ENCODE measurements at places on chromosomes 2 and 18.
A peak's percentile ranks its signal among the peaks of the same experiment; 100 is the strongest.

GRCh38 chr18:27793013-27793785 lies 383.7 kb downstream of the CDH2 start:
- DNase-seq, result no peak

DNA sequence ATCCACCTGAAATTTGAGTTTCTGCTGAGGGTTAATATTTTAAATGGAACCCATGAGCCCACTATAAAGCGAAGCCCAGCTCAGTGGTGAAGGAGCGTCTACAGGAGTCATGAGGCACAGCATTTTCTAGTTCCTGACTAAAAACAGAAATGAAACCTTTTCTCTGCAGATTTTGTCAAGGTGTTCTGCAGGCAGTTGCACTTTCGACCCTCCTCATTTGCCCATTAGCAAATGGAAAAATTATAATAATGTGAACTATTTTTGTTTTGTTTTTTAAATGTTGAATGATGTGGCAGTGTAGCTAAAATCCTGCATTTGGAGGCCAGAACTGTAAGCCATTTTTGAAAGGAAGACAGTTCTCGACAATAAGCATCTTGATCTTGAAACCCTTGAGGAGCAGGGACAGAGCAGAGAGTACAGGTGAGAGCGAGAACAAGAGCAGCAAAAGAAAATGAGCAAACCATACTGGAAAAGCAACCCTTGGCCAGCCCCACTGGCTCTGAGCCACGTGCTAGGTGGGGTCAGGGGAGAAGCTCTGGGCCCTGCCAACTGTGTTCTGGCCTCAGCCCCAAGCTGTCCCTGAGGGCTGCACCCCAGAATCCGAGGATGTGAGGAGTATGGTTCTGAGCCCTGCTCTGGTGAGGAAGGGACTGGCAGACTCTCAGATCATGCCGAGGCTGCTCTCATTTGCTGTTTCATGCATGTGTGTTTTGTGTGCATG lies 26.4 kb upstream of the COPS8 start:
- DNase-seq, result no peak

- no peak for DNase-seq
Observed at GRCh38 chr2:237591141-237591881, 777 bp upstream of the RAB17 start.

GRCh38 chr2:127254386-127254981 lies 34.4 kb upstream of the CYP27C1 start:
- no peak for DNase-seq

- no peak for DNase-seq
Observed at GRCh38 chr2:19287324-19287723, 71.1 kb downstream of the OSR1 start.

- no peak for DNase-seq
Observed at GRCh38 chr18:36809590-36810381, 19.0 kb downstream of the TPGS2 start.

- DNase-seq, result no peak
Observed at GRCh38 chr18:43442571-43442970, 165.3 kb upstream of the SYT4 start.

DNA sequence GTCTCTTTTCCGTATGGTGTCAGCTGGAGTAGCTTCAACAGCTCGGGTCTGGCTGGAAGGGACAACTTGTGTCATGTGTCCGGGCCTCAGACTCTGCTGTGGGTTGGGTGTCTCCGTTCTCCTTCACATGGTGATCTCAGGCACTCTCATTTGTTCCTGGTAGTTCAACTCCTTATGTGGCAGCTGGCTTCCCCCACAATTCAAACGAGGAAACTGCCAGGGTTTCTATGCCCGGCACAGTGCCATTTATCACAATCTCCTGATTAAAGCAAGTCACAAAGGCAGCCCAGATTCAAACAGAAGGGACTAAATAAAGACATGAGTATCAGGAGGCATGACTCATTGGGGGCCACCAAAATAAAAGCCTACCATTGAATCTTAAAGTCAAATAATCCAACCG lies 22.7 kb downstream of the MRO start:
- no peak for DNase-seq

GRCh38 chr18:24669015-24669414 lies 208.6 kb downstream of the HRH4 start:
- no peak for DNase-seq

DNA sequence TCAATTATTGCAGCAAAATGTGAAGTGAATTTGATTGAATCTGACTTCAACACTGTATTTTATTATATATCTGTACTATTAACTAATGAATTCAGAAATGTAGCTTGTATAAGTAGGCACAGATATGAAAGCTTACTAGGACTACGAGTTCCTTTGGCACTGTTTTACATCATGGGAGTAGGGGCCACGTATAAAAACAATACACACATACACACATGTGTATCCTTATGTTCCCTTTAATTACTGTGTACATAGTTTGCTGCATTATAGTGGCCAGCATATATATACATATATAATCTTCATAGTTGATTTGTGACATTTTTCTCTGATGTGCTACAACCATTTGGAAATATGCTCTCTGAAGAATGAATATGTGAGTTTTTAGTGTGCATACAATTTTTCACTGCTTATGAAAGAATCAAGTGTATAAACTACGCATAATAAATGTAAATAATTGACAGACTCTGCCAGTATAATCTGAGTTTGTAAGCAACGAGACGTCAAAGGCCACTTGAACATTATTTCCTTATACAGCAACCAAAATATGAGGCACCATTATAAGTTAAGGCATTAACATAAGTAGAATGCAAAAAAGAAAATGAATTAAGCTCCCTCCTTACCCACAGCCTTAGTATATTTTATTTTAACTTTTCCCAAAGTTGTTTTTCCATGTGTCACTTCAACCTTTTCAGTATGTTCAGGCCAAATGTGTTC lies 98.1 kb upstream of the GALNT5 start:
- DNase-seq, result no peak

- no peak for DNase-seq
Observed at GRCh38 chr2:20521682-20522189, 74.9 kb downstream of the RHOB start.

DNA sequence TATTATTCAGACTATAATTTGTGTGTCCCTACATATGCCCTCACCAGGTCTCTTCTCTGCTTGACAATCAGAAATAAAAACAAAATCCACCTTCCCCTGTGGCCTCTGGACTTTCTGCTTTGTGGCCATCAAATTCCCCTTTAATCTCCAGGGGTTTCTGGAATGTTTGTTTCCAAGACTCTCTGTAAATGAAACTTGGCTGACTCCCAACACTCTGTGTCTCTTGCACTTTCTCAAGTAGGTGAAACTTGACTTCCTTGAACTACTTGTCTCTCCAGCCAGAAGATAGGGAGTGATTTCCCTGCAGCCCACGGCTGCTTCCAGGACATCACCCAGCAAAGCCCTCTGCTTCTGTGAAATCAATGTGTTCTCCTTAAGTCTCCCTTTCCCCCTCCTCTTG lies 54.1 kb upstream of the AQP4 start:
- DNase-seq, result no peak

DNA sequence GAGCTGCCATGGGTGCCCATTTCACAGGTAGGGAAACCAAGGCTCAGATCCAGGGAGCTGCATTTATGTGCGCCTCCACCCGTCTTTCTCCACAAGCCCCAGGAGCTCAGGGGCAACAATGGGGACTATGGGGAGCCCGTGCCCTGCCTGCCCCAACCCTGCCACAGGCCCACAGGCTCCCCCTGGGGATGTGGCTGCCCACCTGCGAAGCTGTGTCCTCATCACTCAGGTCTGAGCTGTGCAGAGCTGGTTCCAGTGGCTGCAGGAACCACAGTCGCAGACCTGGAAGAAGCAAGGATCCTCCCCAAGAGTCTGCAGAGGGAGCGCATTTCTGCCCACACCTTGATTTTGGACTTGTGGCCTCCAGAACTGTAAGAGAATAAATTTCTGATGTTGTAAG lies 9.8 kb downstream of the TEKT4 start:
- no peak for DNase-seq

DNA sequence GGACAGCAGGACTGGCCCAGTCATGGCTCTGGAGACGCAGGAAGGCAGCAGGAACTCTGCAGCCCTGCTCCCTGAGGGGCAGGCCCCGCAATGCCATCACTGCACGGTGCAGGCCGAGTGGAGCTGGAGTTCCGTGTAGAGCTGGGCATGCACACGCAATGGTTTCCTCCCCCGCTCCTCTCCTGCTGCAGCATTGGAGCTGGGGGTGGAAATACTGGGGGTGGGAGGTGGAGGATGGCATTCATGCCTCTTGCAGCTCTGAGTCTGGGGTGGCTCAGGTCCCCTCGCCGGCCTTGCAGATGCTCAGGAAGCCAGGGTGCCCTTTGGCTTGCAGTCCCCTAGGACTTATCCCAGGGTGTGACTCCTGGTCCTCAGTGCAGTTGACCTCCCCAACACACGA lies 78.3 kb upstream of the ASB18 start:
- no peak for DNase-seq

GRCh38 chr2:118056165-118056534 lies 32.1 kb upstream of the INSIG2 start:
- peak; percentile 13 for DNase-seq

DNA sequence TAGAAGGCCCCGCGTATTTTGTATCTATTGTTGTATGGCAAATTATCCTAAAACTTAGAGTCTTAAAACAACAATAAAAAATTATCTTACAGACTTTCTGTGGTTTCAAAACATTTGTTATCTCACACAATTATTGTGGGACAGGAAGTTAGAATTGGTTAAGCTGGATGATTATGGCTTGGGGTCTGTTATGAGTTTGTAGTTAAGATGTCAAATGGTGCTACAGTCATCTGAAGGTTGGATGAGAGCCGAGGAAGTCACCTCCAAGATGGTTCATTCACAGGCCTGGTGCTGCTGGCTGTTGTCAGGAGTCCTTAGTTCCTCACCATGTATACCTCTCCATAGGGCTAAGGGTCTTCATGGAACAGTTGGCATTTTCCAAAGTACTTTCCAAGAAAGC lies 175.6 kb upstream of the FANCL start:
- DNase-seq, result no peak

DNA sequence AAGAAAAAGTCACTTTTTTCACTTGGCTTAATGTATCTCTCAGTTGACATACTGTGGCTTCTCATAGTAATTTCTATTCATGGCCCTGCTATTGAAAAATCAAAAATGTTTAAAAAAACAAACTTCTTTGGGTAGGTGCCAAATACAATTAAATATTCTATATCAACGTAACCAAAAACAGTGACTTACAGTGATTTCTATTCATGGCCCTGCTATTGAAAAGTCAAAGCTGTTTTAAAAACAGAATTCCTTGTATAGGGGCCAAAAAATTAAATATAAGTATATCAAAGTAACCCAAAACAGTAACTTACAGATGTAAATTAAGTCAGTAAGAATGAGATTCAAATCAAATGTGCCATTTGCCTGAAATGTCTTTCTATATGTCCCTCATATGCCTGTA lies 31.4 kb upstream of the CD302 start:
- no peak for DNase-seq

GRCh38 chr2:85250045-85250444 lies 77.7 kb downstream of the TGOLN2 start:
- no peak for DNase-seq

GRCh38 chr2:36535099-36535498 lies 62.9 kb downstream of the FEZ2 start:
- no peak for DNase-seq

- DNase-seq, result no peak
Observed at GRCh38 chr2:143230506-143231253, 101.5 kb downstream of the ARHGAP15 start.

DNA sequence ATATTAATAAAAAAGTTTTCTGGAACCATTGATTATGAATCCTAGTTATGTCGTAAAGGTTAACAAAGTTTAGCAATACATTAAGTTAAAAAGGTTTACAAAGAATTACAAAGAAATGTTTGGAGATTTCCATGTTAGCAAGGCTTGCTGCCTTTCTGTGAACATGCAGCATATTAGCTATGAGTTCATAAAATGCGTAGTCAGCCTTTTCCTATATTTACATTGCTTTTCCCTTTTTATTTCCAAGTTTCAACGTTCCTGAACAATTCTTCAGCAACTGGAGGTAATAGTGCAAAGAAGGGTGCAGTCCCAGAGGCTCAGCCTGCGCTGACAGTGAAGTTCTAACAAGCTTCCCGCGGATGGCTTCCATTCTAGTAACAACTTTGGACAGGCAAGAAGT lies 51.6 kb downstream of the WDSUB1 start:
- DNase-seq, result no peak

DNA sequence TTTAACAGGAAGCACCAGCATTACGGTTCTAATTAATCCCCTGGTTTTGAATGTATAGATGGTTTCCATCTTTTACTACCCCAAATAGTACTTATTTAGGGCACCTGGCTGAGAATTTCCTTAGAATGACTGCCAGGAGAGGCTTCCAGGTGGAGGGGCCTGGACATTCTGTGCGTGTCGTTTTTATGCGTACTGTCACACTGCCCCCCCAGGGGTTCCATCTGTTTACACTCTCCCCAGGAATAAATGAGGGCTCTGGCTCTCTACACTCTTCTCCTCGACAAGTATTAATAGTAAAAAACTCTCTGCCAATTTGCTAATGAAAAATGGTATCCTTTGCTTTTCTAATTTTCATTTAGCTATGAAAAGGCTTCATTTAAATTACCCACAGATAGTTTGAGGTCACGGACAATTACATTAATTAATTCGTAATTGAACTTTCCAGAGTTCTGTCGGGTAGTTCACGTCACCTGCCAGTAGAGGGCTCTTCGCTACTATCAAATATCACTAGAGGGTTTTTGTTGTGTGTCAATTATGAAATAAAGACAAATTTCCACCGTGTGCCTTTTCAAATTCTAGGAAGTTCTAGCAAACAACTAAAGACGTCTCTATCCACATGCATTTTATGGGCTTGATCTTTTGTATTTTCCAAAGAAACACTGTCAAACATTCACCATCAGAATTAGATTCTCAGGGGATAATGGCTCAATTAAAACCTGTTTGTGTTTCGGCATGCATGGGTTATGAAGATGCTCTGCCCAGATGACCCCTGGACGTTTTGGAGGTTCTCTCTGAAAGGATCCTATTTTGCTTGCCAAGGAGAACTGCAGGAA lies 88.8 kb upstream of the ASB18 start:
- peak; percentile 58 for DNase-seq

DNA sequence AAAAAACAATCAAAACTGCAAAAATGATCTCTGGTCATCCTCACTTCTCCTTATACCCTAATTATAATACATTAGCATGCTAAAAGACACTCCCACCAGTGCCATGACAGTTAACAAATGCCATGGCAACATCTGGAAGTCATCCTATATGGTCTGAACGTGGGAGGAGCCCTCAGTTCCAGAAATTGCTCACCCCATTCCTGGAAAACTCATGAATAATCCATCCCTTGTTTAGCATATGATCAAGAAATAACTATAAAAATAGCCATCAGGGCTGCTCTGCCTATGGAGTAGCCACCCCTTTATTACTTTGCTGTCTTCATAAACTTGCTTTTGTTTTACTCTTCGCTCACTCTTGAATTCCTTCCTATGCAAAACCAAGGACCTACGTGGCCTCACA lies 5.7 kb upstream of the C2orf80 start:
- no peak for DNase-seq

- DNase-seq, result no peak
Observed at GRCh38 chr2:6914828-6915227, 2.4 kb upstream of the RNF144A start.

GRCh38 chr2:152068226-152068625 lies 30.6 kb downstream of the CACNB4 start:
- DNase-seq, result no peak

GRCh38 chr18:22813648-22814328 lies 119.3 kb upstream of the RBBP8 start:
- no peak for DNase-seq
